ENCODE measurements at places on chromosomes 6 and 20. TPM values are rescaled to one million over a fixed set of nuclear protein-coding genes. Genes with fewer than 3 reads are reported as not detected.

- no peak for DNase-seq
Observed at GRCh38 chr20:58251979-58252591, 23.6 kb upstream of the ANKRD60 start.

GRCh38 chr6:140988780-140989179 is 1143.9 kb upstream of the GJE1 start:
- DNase-seq, result no peak

Gene PDE7B
- polyA plus RNA-seq, result 2.9 TPM

Gene SCRT2
- not detected for polyA plus RNA-seq

- no peak for DNase-seq
Observed at GRCh38 chr6:18289283-18289682, 25.0 kb upstream of the DEK start.

Gene WFDC12
- not detected for polyA plus RNA-seq

GRCh38 chr20:19336631-19337030 is 124.2 kb downstream of the SLC24A3 start:
- DNase-seq, result no peak
